T-helper 17 cell (primary cell): ENCODE measurements at places on chromosomes 16 and 17. TPM values are rescaled to one million over a fixed set of nuclear protein-coding genes. Genes with fewer than 3 reads are reported as not detected.

DNA sequence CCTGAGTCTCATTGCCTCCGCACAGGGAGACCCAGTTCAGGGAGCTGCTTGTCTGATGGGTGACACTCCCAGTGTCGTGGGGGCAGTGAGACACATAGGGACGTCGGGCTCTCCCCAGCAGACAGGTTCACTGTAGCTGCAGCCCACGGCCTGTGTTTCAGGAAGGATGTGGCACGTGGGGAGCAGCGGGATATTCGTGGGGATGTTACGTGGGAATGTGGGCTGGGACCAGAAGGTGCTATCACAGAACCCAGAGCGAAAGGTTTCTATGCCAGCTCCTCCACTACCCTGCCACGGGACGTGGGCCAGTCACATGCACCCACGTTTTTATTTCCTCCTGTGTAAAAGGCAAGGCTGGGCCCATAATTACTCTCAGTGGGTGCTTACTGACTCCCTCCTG lies 16.3 kb downstream of the CACNA1G start:
- DNase-seq, result no peak

- no peak for DNase-seq
Observed at GRCh38 chr16:70790815-70791214, 10.1 kb downstream of the VAC14 start.

- no peak for DNase-seq
Observed at GRCh38 chr17:71548540-71549190, 572.2 kb upstream of the SOX9 start.

DNA sequence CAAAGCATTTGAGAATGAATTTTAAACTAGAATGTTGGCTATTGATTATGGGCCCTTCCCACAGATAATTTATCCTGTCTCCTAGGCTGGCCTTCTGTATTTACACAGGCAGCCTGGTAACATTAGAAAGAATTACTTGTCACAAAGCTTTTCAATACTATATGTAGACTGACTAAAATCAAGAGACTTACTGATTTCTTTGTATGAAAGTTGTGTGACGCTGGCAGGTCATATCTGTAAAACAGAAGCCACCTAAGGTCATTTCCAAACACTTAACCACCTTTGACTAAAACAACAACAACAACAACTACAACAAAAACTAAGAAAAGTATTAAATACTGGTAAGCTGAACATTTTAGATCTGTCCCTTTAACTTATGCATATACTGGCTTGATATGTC lies 329.0 kb upstream of the TBX2 start:
- DNase-seq, result no peak

GRCh38 chr16:83592778-83593177 lies 215.0 kb upstream of the HSBP1 start:
- DNase-seq, result no peak

GRCh38 chr17:17987187-17987896 lies 14.7 kb downstream of the DRC3 start:
- DNase-seq, result no peak

DNA sequence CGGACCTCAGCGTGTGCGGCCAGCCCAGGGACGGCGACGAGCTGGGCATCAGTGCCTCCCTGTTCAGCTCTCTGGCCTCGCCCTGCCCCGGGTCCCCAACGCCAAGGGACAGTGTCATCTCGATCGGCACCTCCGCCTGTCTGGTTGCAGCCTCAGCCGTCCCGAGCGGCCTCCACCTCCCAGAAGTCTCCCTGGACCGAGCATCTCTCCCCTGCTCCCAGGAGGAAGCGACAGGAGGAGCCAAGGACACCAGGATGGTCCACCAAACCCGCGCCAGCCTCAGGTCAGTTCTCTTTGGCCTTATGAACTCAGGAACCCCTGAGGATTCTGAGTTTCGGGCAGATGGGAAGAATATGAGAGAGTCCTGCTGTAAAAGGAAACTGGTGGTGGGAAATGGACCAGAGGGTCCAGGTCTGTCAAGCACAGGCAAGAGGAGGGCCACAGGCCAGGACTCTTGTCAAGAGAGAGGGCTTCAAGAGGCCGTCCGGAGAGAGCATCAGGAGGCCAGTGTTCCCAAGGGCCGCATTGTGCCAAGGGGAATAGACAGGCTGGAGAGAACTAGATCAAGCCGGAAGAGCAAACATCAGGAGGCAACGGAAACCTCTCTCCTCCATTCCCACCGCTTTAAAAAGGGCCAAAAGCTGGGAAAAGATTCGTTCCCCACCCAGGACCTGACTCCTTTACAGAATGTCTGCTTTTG lies 825 bp downstream of the HASPIN start:
- no peak for DNase-seq

- no peak for DNase-seq
Observed at GRCh38 chr17:62163847-62164246, 98.8 kb upstream of the MED13 start.

DNA sequence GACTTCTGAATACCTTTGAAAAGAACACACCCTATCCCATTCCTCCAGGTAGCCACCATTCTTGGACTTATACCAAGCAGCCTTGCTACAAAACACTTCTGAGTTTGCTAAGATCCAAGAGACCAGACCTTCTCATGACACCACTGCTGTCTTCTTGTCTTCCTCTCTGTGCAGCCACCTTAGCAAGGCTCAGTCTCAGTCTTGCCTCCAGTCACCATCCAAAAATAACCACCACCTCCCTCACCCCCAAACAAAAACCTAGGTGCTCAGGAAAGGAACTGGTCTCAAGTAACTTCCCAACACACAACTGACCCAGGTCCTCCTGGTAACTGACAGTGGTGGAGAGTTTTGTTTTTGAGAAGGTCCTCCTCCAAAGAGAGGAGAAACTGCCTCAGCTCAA lies 90.9 kb upstream of the CORO6 start:
- DNase-seq, result no peak

DNA sequence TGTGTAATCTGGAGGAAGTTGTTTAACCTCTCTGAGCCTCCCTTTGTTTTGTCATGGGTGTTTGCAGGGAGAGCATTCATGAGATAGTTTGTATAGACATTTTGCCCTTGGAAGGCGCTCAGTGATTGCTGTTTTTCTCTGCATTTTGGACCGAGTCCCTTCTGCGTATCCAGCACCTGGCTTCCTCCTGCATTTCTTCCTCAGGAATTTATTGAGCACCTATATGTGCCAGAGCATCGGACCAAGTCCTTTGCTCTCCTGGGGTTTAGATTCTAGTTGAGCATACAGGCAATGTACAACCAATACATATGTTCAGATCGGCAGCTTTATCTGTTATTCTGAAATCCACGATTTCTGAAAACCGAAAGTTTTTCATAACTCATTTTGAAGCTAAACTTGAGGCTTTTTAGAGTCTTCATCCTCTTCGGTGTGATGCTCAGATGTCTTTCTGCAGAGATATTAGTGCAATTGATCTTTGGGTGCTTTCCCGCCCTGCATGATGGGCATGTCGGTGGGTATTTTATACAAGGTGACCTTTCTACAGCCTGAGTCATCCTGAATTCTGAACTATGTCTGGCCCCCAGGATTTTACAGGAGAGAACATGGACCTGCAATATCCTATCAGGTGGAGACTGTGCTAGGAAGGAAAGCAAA lies 4.1 kb downstream of the IL4R start:
- DNase-seq, result no peak

DNA sequence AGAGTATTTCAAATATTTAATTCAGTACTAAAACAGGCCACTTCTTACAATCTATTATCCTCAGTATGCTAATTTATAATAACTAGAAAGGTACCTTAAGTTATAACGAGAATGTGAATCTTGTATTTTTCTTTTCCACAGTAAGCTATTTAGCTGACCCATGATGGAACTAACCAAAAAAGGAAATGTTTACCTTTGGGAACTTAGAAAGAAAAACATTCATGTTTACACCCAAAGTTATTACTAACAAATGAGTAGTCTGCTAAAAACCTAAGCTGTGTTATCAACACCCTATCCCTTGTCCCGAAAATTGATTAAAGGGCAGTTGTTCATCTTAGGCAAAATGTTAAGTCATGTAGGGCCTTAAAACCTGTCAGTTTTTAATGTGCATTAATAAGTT lies 8.1 kb downstream of the GNA13 start:
- DNase-seq, result no peak

- DNase-seq, result no peak
Observed at GRCh38 chr16:72925631-72925979, 122.3 kb downstream of the ZFHX3 start.

- DNase-seq, result no peak
Observed at GRCh38 chr16:85428168-85428898, 184.8 kb upstream of the GSE1 start.

GRCh38 chr17:4587803-4588202 lies 3.5 kb downstream of the SMTNL2 start:
- no peak for DNase-seq

DNA sequence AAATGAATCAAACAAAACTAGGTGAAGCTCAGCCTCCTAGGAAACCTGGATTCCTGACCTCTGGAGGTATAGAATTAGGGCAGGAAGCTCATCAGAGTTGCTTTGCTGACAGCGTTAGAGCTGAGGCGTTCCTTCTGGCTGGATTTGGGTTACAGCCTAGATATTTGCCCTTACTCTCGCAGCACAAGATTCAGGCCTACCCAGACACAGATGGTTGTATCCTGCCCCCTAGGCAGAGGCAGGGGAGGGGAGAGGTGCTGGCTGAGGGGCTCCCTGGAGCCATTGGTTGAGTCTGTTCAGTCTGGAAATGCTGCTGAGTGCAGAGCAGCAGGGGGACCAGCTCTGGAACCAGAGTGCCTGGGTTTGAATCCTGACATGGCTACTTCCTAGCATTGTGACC lies 78.4 kb downstream of the MPRIP start:
- no peak for DNase-seq

DNA sequence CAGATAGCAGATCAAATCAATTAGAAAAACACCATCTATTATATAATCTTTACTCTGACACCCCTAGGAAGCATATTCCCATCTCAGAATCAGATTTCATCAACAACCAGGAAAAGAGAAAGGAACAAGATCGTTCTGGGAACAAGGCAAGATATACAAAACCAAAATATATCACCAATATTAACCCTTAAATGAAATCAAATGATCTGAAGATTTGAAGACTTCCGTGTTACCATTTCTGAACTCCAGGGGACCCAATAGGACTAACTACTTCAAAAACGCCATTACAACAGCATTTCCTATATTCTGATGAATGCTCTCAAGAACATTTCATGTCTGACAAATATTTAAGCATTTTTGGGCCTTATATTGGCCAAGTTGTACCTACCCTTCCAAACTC lies 624.2 kb upstream of the ZFHX3 start:
- no peak for DNase-seq

DNA sequence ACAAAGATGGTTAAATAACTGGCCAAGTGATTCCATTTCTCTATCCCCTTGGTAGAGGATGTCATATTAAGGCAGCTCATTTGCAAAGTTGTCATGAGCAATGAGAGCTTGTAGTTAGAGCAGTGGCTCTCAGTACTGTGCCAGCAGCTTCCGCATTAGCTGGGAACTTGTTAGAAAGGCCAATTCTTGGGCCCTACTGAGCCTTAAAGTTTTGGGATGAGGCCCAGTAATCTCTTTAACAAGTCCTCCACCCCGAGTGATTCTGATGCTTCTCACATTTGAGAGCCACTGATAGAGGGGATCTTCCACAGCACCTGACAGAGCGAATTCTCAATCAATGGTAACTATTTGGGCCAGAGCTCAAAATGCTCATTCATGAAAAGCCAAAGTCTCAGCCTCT lies 20.2 kb upstream of the CCL1 start:
- no peak for DNase-seq

DNA sequence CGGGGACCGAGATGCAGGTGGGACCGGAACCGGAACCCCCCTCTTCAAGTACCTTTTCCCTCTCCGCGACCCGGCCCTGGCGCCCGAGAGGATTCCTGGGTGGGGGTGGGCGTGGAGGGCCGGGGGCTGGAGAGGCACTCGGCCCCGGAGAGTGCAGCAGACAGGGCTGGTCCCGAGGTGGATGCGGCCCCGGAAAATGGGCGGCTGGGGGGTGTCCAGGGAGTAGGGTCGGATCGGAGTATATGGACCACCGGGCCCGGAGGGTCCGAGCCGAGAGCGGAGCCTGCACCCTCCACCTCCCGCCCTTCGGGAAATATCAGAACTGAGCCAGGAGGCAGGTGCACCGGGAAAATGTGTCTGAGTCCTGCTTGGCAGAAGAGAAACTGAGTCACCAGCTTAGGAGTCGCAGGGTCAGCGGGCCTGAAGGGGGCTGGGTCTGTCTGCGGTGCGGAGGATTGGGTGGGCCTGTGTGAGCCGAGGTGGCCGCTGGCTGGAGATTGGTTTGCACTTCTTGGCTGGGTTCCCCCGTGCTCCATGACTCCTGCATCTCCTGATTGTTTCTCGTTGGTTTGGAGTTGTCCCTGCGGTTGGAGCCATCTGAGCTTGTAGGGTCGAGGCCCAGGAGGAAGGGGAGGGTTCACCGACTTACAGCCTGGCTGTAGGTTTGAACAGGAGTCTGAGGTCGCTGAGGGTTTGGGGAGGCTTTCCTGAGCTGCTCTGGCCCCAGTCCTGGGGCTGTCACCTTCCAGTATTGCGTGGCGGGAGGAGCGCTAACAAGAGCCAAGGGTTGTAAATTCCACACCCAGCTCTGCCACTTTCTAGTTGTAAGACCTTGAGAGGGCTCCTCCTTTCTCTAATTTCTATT lies 518 bp downstream of the SH2B1 start:
- no peak for DNase-seq

GRCh38 chr17:59368218-59368857 lies 36.9 kb downstream of the YPEL2 start:
- DNase-seq, result no peak

GRCh38 chr16:88446736-88447135 lies 6.3 kb upstream of the ZFPM1 start:
- DNase-seq, result no peak

DNA sequence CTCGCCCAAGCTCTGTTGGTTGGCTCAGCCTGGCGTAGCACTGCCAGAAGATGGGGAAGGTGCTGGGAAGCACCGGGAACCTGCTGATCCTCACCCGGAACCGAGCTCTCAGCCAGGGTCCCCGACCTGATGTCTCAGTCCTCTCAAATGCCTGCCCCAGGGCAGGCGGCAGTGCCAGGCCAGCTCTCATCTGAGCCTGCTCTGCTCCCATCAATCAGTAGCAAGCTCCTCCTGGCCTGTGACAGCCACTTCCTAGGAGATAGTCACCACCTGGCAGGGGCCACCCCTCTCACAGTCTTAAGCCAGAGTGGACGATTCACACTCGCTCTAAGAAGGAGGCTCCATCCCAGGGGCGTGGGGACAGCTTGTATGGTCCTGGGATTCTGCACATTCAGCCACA lies 62.0 kb downstream of the ENGASE start:
- DNase-seq, result no peak

DNA sequence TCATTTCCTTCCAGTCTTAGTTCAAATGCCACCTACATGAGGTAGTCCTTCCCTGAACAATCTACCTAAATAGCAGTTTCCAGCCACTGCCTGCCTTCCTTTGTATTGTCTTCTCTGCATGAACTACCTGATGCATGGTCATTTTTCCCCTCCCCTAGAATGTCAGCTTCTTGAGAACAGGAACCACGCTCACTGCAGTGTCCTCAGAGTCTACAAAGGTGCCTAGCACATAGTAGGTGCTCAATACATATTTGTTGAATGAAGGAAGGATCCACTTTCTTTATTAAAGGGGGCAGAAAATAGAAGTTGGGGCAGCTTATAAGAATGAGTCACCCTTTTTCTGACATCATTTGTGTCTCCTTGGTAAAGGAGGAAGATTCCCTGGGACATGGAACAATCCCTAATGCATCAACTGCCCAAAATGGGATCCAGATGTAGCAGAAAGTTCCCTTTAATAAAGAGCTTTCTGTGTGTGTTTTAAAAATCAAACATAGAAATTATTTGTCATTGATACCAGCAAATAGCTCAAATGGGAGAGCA lies 4.4 kb upstream of the CYLD start:
- DNase-seq, result no peak

SSTR5 gene
- total RNA-seq, result not detected

IRX5 gene
- not detected for total RNA-seq

SDR42E1 gene
- 4.9 TPM for total RNA-seq

MYH13 gene
- not detected for total RNA-seq

CD19 gene
- not detected for total RNA-seq

SLC6A2 gene
- not detected for total RNA-seq

KRTAP4-3 gene
- not detected for total RNA-seq

MT1G gene
- total RNA-seq, result not detected
